ENCODE measurements at places on chromosomes 4 and X.

DNA sequence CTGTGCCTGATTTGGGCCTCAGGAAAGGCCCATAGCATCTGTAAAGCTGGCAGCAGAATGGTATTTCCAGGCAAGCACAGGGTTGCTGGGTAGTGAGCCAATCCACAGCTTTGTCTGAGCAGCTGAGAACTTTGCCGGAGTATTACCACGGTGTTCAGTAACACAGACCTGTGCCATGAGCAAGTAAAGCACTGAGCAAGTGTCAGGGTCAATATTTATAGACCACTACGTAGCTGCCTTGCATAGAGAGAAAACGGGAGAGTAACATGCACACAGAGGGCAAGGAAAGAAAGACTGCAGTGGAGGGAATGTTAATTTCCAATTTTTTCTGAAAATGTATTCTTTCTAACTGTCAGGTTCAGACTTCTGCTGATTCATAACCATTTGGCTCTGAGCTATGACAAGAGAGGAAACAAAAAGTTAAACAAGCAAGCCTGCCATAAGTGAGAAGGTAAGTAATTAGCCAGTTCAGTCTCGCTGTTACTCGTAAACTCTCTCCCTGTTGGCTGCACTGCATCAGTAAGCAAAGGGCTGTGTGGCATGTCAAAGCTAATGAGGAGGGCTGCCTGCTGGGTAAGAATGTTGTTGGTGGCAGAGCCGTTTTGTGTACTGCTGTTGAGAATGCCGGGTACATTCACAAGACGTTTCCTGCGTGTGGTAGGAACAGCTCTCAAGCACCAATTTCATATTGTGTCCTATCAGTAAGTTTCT is 238.1 kb downstream of the BMPR1B start:
- DNase-seq: peak; percentile 58

- peak; percentile 51 for DNase-seq
These were observed 103.3 kb downstream of the DHRSX start for GRCh38 chrX:2397229-2398063.

- no peak for DNase-seq
These were observed 52.2 kb downstream of the HTRA3 start for GRCh38 chr4:8321771-8322170.

GRCh38 chrX:1274786-1275185 is 6.2 kb downstream of the CSF2RA start:
- no peak for DNase-seq

- DNase-seq: no peak
These were observed 10.4 kb upstream of the FAM13A start for GRCh38 chr4:89067417-89067816.

- DNase-seq: no peak
These were observed 976.5 kb downstream of the RPA4 start for GRCh38 chrX:97860226-97860625.

- peak; percentile 85 for DNase-seq
These were observed 42.9 kb upstream of the INTS6L start for GRCh38 chrX:135477576-135477975.

GRCh38 chr4:141220271-141220670 is 424 bp upstream of the ZNF330 start:
- no peak for DNase-seq

DNA sequence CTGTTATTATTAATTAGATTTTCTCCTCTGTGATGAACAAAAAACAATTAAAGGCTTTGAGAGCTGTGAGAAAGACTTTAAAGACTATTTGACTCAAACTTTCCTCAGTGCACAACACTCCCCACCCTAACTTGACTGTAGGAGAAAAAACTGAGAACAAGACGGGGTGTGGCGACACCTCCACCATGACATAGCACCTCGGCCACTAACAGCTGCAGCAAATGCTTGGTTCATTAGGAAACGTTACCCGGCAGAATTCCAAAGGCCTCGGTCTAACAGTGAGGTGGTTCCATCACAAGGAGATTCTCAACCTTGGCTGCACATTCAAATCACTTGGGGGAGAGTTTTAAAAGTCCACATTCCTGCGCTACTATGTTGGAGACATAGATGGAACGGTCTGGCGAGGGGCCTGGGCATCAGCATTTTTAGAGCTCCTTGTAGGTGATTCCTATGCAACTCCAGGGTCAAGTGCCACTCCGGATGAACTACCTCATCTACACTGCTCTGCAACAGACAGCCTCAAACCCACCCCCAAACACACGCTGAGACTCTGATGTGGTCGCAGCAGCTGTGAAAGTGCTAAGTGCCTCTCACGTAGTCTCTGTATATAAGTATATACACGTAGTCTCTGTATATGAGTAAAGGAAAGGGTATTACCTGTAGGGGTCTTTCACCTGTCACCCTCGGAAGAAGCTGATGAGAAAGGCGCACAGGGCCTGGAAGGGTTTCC is 1.0 kb downstream of the FGFBP2 start:
- DNase-seq: no peak

DNA sequence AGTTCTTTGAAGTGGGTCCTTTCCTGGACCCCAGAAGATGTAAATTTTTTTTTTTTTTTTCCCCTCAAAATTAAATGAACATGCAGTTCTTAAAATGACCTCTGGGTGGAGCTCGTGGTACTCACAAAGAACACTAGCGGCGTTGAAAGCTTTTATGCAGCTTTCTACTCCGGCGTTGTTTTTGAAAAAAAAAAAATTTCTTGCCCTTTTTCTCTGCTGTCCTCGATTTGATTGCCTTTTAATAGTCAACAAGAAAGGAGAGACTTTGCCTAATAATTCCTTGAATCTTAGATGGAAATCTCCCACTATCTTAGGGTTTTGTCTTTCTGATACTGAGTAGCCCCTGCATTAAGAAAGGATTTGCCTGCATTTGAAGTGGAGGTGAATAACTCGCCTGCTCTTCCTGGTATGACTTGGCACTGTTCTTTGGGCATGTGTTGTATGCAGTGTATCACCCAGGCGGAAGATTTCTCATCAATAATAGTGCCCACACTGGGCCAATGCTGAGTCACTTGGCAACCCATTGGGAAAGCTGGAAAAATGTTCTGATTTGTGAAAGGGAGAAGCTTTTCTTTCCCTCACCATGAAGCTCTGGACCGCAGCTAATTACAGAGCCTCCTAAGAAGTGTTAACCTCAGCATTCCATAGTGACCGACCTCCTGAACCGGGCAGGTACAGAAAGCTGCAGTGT is 104.0 kb downstream of the PHEX start:
- DNase-seq: peak; percentile 81

DNA sequence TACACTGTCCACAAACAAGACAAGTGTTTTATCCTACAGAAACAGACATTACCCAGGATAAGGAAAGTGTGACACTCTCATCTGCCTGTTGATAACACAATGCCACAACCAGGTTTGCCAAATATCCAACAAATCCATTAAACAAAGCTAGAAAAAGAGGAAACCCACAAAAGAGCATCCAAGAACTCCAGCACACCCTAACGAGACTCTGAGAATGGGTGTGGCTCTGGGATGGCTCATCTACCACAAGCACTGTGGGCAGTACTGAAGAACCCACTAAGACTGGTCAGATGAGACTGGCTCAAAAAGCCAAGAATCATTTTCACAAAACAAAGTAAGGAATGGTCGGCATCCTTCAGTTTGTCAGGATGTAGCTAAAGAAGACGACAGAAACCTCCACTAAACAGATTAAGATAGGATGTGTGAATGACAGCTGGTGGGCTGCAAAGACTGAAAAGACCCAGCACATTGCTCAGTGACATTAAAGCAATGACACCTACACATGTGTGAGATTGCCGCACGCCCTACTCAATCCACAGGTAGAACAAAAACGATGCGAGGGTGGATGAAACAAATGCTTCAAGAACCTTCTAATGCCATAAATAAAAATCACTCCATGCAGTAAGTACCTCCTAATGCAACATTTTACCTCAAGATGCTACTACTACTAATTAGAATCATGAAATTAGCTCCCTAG is 14.7 kb downstream of the ATP8A1 start:
- no peak for DNase-seq

DNA sequence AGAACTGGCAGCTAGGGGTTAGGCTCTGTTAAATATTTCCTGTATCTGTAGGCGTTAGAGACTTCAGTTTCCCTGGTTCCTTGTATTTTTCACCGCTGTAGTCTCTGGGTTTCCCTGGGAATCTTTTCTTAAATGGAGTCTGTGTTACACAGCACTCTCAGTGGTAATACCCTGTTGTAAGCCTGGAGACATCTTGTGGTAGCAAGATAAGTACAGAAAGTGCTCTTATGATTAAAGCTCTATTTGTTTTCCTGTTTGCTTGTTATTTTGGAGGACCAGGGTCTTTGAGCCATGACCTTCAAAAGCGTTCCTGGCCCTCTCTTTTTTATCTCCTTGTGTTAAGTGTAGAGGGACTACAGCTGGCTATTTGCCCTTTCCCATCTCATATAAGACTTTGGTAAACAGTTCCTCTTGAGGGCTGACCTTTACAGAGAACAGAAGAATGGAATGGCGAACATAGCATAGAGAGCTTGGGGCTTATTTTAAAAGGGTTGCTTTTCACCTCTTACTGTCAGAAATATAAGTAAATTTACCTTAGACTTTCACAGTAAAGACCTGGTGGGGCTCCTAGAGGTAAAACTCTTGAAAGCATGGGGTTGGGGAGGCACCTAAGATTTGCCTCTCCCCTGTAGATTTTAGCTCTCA is 782.5 kb downstream of the FAT4 start:
- no peak for DNase-seq

DNA sequence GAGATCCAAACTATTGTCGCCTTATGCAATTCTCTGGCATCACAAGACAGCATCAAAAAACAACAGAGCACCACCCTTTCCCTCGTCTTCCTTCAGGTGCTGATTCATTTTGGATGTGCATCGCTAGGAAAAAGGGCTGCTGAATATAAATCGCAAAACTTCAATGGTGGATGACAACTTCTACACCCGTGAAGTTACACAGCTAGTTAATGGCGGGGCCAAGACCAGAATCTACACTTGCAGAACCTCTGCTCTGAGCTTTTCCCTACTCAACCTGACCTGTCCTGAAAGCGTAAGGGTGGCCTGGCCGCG is 674 bp downstream of the GNPDA2 start:
- no peak for DNase-seq

GRCh38 chrX:2712890-2713840 is 22.1 kb downstream of the CD99 start:
- DNase-seq: no peak

DNA sequence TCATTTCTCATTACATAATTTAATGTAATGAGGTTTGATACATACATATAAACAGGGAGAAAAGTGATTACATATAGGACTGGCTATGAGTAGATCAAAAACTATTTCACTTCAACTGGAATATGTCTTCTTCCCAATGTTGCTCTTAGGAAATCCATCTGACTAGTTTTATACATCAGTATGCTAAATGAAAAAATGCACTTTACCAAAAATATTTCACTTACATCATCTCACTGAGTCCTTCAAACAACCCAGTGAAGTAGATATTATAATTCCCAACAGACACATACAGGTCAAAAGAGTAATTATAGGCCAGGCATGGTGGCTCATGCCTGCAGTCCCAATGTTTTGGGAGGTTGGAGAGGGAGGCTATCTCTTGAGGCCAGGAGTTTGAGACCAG is 215.9 kb downstream of the MID1 start:
- no peak for DNase-seq

DNA sequence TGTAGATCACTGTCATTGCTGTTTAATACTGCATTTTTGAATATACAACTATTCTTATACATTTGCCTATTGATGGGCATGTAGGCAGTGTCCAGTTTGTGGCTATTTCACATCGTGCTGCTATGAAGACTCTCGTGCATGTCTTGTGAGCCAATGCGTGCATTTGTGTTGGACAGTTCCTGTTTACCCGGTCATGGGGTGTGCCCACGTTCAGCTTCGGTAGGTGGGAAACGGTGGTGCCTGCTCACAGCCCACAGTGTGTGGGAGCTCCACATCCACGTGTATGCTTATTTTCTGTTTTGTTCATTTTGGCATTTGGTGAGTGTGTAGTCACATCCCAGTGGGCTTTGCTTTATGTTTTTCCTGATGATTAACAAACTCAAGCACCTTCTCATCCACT is 19.7 kb upstream of the RNF212 start:
- DNase-seq: no peak

GRCh38 chrX:54785901-54786300 is 12.2 kb downstream of the ITIH6 start:
- DNase-seq: peak; percentile 56

- DNase-seq: no peak
These were observed 66.6 kb downstream of the SNX25 start for GRCh38 chr4:185276036-185276435.

DNA sequence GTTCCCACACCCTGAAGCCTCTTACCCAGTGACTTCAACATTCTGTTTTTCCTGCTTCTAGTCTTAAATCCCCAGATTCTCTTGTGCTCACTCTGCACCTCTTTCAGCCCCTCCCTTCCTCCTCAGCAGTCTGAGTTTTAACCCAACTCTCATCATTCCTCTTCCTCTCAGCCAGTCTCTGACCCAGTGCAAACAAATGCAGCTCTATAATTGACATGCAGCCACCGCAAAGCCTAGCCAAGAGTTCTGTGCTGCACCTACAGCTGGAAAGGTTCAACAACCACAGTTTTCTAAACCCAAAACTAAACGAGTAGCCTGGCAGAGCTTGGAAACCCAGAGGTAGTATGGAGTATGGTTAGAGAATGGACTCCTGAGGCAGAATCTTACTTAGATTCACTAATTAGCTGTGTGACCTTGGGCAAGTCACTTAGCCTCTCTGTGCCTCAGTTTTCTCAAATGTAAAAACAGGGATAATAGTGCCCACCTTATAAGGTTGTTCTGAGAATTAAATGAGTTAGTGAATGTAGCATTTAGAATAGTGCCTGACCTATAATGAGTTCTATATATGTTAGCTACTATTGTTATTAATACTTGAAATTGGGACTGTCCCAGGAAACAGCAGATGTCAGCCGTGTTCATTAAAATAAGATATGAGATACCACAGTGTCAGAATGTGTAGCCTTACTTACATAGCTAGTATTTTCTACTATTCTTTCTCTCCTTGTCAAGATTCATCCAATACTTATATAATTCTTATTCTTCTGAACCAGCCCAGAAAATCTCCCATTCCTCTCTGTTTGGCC is 3.5 kb downstream of the TMEM154 start:
- DNase-seq: no peak

DNA sequence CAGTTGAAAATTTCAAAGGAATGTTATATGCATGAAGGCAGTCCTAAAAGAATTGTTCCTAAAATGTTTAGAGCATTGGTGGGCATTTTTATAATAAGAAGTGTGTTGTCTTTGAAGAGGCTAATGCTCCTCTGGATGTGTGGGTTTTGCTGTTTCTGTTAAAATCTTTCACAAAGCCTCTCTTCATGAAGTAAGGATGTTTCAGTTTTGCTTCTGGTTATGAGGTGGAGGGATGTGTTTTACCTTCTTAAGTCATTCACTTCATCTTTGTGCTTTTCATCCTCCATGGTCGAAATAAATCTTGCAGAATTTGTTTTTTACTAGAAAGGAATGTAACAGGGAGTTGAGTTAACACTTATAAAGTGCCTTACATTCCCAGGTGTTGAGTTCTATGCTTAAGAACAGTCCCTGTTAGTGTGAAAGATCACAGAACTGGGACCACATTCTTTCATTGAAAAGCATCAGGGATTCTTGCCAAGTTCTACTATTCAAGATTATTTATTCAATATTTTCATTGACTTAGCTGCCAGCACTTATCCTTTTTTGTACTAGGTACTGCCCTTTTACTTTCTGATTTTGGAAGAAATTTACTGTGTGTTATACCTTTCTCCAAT is 21.1 kb downstream of the FHIP1A start:
- no peak for DNase-seq

- no peak for DNase-seq
These were observed 29.5 kb downstream of the SORBS2 start for GRCh38 chr4:185782523-185782922.
